Dermis microvascular lymphatic vessel endothelial cell (primary cell): ENCODE measurements at places on chromosomes 7 and 10. TPM values are rescaled to one million over a fixed set of nuclear protein-coding genes. Genes with fewer than 3 reads are reported as not detected.

The GSTO2 gene
- total RNA-seq: 0.51 and 0.89 TPM in 2 replicates

The OPALIN gene
- not detected in 2 replicates for total RNA-seq

The CALCR gene
- not detected in 2 replicates for total RNA-seq

The GALNT17 gene
- not detected in 2 replicates for total RNA-seq

The CLRN3 gene
- total RNA-seq: 0.13 and 0.25 TPM in 2 replicates
